Thymus (tissue), 14 donors: ENCODE measurements at places on chromosomes 4 and X. TPM values are rescaled to one million over a fixed set of nuclear protein-coding genes. Genes with fewer than 3 reads are reported as not detected.

GRCh38 chrX:133742602-133743305 lies 242.6 kb downstream of the GPC3 start:
- no peak for DNase-seq

The TRIM2 gene
- 5.3 TPM for polyA plus RNA-seq

DNA sequence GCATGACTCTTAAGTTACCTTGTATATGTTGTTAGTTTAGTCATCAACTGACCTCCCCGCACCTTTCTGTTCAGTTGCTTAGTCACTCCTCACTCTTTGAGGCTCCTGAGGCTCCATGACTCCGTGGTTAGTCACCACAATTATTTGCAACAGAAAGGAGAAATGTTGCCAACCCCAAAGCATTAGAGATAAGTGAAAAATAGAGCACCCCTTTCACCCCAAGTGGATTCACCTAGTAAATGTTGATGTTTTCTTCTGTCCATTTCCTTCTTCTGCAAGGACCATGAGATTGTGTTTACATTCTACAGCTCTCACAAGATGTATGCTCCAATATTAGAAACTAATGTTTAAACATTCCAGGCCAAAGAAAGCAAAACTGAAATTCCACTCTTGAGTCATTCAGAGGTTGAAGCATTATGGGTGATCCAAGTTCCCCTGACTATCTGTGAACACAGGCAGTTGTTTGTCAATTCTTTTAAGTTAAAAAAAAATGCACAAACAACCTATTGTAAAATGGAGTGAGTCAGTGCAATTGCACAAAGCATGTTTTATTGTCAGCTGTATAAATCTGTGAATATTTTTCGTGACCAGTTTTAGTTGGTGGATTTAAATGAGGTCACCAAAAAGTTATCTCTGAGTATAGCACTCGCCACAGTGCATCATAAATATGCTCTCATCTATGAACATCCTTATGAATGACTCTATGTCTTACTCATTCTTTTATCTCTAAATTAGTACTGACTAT lies 552.4 kb upstream of the MAGEB2 start:
- no peak for DNase-seq

The TMEM164 gene
- 9.1 TPM for polyA plus RNA-seq

The TMEM271 gene
- polyA plus RNA-seq: 0.02 TPM

- no peak for DNase-seq
Observed at GRCh38 chr4:107094332-107094731, 58.2 kb upstream of the DKK2 start.

- DNase-seq: no peak
Observed at GRCh38 chr4:78766026-78766425, 10.1 kb upstream of the BMP2K start.

The GLOD5 gene
- polyA plus RNA-seq: 0.07 TPM

The TCEAL2 gene
- 1.5 TPM for polyA plus RNA-seq

- DNase-seq: no peak
Observed at GRCh38 chrX:29067351-29067750, 480.1 kb downstream of the IL1RAPL1 start.

GRCh38 chrX:48025561-48025960 lies 18.8 kb downstream of the SPACA5 start:
- DNase-seq: no peak

DNA sequence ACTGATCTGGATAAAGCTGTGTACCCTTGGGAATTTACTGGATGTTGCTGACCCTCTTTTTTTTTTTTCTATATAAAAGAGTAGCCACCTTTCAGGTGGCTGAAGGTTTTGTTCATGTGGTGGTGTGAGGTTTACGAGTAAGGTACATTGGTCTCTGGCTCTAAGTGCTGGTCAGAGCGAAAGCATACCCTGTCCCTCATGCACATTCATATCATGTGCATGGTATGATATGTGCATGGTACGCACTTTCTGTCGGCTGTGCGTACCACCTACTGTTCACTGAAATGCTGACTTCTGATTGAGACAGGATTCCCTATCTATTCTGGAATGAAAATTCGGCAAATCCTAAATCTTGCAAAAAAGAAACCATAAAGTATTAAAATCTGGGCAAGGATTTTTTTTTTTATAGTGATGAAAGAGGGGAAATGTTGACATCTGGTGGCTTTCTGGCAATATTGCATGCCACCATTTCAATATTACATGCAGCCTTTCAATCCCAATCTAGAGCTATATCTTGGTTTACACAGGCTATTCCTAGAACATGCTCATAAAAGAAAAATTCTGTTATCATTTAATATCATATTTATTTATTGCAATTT lies 32.8 kb downstream of the FAM149A start:
- no peak for DNase-seq

The GYPA gene
- polyA plus RNA-seq: 0.11 TPM

DNA sequence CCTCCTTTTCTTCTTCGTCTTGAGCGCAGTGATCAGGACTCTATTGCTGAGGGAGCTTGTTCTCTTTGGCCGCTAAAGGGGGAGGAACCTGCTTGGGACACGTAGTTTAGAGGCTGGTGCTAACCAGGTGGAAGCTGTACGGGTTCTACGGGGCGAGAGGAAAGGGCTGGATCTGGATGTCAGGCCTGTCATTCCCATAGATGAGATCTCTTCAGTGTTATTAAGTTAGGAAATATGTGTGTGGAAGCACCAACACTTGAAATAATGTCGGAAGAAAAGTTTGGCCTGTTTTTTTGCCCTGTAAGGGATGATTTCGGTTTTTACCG lies 643 bp downstream of the SRP72 start:
- DNase-seq: no peak

DNA sequence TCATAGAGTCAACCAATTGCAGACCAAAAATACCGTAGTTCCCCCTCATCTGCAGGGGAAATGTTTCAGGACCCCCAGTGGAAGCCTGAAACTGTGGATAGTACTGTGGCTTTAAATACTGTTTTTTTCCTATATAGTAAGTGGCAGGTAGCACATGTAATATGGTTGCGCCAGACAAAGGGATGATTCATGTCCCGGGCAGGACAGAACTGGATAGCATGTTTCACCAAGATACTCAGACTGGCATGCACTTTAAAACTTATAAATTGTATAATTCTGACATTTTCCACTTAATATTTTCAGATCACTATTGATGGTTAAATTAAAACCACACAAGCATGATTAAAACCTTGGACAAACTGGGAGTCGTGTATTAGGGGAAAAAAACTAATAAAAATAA lies 276.3 kb upstream of the AGA start:
- no peak for DNase-seq

The FMR1NB gene
- polyA plus RNA-seq: 0.09 TPM

GRCh38 chrX:141175786-141176185 lies 1.1 kb downstream of the LDOC1 start:
- DNase-seq: no peak

GRCh38 chr4:3485011-3485791 lies 22.1 kb downstream of the DOK7 start:
- no peak for DNase-seq

GRCh38 chr4:140180577-140180976 lies 26.6 kb upstream of the MAML3 start:
- no peak for DNase-seq
